ENCODE measurements at places on chromosomes 16 and 17. TPM values are rescaled to one million over a fixed set of nuclear protein-coding genes. Genes with fewer than 3 reads are reported as not detected.
A peak's percentile ranks its signal among the peaks of the same experiment; 100 is the strongest.

The NUTF2 gene
- polyA plus RNA-seq: 107 TPM

The CWC25 gene
- polyA plus RNA-seq: 12.9 TPM

The ABCC3 gene
- polyA plus RNA-seq: 9.3 TPM

The NPIPB2 gene
- 4.9 TPM for polyA plus RNA-seq

- DNase-seq: no peak
These were observed 126.1 kb downstream of the PITPNC1 start for GRCh38 chr17:67503184-67503583.

DNA sequence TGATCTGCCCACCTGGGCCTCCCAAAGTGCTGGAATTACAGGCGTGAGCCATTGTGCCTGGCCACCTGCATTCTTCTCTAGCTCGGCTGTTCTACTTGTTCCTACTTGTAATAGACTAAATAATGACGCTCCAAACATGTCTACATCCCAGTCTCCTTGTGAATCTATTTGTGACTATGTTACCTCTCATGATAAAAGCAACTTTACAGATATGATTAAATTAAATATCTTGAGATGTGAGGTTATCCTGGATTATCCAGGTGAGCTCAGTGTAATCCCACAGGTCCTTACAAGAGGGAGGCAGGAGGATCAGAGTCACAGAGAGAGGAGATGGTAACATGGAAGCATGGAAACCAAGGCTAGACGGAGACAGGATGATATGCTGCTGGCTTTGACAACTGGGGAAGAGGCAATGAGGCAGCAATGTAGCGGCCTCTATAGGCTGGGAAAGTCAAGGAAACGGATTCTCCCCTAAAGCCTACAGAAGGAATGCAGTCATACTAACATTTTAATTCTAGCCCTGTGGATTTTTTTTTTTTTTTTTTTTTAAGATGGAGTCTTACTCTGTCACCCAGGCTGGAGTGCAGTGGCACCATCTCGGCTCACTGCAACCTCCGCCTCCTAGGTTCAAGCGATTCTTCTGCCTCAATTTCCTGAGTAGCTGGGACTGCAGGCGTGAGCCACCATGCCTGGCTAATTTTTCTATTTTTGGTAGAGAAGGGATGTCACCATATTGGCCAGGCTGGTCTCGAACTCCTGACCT lies 5.0 kb upstream of the LASP1 start:
- no peak for DNase-seq

- no peak for DNase-seq
These were observed 32.1 kb downstream of the MYH3 start for GRCh38 chr17:10624969-10625368.

GRCh38 chr17:56690441-56691291 lies 97.2 kb downstream of the NOG start:
- no peak for DNase-seq

DNA sequence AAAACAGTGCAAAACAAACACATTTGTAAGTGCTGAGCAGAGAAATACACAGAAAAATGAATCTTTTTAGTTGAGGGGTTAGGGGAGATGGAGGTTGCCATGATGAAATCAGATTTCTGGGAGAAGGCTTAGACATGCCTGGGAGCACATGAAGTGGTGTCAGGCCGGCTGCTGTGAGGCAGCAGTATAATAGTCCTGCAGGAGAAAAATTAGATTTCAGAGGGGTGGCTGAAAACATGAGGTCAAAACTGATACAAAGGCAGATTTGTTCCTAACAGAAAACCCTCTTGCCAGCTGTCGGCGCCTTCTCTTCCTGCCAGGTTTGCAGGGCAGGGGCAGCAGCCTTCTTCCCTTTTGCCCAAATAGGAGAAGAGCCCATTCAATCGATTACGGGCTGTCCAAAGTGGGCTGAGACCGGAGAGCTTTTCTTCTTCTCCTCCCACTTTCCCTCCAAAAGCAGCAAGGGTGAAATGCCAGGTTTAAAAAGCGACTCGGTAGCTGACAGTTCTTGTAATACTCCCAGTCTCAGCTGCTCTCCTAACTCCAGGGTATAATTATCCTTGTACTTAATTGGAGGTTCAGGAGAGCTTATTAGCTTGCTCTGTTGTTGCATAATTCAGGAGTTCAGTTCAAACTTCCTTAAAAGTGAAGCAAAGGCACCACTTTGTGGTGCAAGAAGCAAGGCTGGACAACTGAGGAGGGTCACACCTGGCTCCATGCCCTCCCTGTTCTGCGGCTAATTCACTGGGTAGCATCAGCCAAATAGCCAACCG lies 80.0 kb downstream of the PCTP start:
- DNase-seq: no peak

DNA sequence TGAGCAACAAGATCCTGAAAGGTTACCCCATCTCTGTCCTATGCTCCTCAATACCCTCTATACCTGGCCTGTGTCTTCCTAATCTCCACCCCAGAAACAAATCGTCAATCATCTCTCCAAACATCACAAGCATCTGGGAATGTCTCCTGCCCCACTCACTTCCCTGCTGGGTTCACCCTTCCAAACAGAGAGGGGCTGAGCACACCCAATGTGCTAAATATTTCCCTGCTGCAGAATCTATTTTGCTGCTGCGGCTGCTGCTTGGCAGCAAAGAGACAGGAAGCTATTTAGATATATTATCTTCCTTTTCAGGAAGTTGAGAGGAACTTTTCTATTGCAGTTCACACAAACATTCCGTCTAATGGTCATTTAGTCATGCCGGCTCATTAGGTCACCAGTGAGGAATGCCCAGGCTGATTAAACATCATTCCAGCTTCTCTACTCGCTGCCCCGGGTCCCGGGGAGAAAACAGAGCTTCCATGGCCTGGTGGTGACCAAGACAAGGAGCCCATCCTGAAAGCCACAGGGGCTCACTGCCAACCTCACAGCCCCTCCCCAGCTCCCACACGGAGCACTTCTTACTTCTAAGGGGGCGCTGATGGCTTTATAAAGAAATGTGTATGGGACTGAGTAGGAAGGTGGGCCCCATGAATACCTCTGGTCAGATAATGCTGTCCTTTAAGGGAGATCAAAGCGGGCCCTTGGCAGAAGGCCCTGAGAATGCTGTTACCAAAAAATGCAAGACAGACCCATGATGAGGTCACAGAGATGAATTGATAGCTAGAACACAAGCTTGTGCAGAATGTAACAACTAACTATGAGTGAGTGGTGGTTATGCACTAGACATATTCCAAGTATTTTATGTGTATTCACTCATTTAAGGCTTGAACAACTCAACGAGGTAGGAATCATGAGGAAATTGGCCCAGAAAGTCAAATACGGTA lies 218.3 kb downstream of the SOX9 start:
- peak; percentile 87 for DNase-seq

DNA sequence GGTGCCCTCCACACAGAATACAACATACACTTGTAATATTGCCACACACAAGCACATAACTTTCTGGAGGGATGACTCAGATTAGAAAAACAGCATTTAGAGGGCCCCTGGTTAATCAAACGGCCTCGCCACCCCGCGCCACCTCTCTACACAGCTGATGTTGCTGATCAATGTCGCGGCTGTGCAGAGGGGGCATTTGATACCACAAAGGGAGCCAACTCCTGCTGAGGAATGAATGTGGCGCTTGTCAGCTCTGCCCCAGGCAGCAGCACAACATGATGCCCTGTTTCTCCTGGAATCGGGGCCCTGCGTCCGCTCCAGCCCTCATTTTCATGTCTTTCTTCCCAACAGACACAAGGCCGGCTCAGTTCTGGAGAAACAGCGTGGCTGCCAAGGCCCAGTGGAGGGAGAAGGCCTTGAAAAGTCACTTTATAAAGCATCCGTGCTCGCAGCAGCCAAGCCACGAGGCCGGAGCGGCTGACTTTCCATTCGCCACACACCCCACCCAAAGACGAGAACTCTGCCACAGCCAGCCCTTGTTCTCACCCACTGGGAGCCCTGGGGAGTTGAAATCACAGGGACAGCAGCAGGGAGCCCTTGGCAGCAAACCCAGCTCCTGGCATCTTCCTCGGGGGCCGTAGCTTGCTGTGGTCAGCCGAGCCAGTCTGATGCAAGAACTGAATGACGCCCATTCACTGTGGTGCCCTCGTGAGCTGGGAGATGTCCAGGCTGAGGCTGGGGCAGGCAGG lies 65.6 kb downstream of the XYLT1 start:
- DNase-seq: no peak

- DNase-seq: no peak
These were observed 1.2 kb downstream of the ATP6V0A1 start for GRCh38 chr17:42459801-42460281.

DNA sequence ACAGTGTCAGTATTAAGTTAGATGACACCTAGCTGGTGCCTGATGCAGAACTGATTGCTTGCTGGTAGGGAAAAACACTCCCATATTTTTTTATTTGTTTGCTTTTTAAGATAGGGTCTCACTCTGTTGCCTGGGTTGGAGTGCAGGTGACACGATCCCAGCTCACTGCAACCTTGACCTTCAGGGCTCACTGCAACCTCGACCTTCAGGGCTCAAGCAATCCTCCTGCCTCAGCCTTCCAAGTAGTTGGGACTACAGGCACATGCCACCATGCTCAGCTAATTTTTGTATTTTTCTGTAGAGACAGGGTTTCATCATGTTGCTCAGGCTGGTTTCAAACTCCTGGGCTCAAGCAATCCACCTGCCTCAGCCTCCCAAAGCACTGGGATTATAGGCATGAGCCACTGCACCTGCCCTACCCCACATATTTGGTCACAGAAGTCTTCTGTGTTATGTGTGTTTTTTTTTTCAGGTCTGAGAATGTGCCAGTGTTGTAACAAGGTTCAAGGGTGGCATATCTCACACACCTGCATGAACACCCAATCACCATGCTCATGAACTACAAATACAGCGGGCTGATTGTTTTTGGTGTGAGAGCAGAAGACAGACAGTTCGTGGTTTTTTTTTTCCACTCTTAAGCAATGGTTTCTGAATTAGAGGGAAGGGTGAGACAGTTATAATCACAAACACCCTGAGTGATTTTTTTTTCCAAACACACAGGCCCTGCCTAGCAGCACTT lies 22.8 kb downstream of the SPAG9 start:
- no peak for DNase-seq

- no peak for DNase-seq
These were observed 236.0 kb downstream of the IRF8 start for GRCh38 chr16:86134802-86135461.
